ENCODE measurements at places on chromosomes 12 and 14.

DNA sequence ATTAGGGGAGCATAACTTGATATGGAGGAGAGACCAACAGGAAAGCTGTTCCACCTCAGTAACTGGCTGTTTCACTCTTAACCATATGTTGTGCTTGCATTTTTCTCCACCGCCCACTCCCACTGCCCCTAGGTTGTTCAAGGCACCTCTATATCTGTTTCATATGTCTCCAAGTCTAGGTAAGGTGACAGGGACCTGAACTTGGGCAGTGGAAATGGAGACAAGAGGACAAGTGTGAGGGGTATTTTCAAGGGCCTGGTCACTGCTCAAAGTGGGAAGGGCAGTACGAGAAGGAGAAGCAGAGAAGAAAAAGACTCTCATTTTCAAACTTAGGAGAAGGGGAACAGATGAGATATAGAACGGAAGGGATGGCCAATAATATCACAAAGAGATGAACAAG lies 3.1 kb downstream of the SLC38A1 start:
- no peak for DNase-seq

- no peak for DNase-seq
Observed at GRCh38 chr12:21991526-21991925, 50.3 kb upstream of the ABCC9 start.

- no peak for DNase-seq
Observed at GRCh38 chr14:63468294-63468693, 74.9 kb downstream of the PPP2R5E start.

DNA sequence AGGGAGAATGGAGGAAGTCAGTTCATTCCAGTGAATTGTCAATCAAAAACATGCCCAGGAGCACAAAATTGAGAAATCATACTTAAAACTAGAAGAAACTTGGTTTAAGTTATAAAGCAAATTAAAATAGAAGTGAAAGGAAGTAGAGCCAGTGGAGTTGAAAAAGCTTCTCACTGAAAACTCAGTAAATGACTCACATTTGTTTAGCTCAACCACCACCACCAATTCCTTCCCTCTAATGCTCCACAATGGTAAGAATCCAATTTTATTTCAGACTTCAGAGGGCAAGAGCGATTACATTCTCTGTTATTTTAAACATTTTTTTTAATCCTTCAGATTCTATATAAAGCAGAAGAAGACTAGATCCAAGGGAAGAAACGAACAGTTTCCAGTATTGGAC lies 19.4 kb downstream of the UTP20 start:
- no peak for DNase-seq

DNA sequence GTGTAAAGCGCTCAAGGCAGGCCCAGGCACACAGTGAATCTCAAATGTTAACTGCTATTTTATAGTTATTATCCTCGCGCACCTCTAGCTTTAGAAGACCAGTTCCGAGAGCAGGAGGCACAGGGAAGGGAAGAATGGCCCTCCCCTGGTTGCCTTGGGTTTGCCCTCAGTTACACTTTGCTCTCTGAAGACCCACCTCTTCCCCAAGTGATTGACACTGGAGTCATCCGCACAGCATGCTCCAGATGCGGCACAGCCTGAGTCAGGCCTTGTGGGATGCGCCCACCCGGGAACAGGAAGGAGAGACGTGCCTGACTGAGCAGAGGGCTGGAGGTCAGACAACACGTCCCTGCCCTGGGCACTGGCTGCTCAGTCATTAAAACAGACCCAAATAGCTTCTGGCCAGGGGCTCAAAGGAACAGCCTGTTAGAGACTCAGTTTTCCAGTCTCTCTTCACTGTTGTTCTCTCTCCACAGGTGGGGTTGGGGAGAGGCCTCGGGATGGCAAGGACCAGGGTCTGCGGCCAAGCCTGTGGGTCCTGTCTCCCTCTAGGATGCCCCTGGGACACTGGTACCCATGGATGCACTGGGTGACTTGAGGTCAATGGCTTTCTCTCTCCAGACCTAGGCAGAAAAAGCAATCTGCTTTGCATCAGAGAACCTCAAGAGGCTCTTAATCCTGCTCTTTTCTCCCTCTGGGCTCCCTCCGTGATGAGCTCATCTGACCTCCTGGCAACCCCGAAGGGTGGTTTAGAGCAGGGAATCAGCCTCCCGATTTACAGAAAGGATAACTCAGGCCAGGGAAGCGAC lies 13.6 kb upstream of the MLXIP start:
- DNase-seq: no peak

GRCh38 chr12:75641031-75641780 lies 129.8 kb upstream of the KRR1 start:
- DNase-seq: no peak

- DNase-seq: no peak
Observed at GRCh38 chr12:59708064-59708463, 112.2 kb downstream of the SLC16A7 start.

DNA sequence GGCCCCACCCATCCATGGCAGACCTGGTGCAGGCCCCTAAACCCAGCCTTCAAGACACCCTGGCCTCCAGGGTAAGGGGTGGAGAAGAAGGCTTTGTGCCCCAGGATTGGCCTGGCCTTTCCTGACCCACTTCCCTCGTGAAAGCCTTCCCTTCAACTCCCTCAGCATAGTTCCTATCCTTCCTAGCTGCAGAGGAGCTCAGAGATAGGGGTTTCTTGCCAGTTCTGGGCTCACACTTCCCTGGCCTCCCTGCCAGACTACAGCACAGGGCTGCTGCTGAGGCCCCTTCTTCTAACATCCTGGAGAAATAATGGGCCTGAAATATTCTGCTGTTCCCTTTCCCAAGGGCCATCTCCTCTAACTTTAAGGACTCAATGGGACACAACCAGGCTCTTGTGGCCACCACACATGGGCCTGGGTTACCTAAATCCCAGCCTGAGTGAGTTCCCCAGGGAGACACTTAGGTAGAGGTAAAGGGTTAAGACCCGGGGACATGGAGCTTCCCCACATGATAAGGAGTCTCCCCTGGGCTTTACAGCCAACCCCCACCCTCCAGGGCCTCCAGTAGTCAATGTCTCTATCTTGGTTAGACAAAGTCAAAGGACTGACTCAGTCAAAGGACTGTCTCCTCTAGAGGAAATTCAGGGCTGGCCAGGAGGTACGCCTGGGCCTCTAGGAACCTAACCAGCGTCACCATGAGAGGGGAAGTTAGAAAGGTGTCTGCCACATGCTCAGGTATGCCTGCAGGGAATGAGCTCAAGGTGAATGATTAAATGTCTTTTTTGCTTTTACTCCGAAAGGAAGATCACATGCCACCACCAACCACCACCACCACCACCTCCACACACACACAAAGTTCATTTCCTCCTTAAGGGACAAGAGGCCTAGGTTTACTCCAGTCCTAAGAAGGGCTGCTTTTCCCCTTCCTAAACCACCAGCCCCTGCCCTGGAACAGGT lies 7.1 kb downstream of the ZFP36L1 start:
- no peak for DNase-seq

GRCh38 chr12:62848418-62848817 lies 86.5 kb downstream of the PPM1H start:
- DNase-seq: no peak

DNA sequence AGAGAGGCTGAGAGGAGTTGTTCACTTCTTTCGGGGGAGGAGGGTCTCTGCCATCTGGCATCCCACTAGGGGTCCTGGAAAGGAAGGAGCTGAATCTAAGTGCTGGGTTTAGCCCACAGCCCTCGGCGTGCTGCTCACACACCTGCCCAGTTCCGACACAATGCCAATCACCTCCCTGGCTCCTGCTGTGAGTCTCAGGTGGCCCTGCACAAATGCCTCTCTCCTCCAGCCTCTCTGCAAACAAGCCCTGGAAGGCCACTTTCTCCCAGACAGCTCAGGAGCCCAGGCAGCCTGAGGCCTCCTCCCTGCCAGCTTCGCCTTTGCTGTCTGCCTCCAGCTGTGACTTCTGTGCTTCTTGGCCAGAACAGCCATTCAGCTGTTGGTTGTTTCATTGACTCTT lies 51.2 kb downstream of the SMIM41 start:
- no peak for DNase-seq

GRCh38 chr14:55028066-55028465 lies 1.0 kb downstream of the SOCS4 start:
- DNase-seq: no peak

GRCh38 chr12:24889411-24889810 lies 59.5 kb downstream of the BCAT1 start:
- no peak for DNase-seq

GRCh38 chr12:111219440-111219839 lies 149.5 kb downstream of the PHETA1 start:
- DNase-seq: no peak

DNA sequence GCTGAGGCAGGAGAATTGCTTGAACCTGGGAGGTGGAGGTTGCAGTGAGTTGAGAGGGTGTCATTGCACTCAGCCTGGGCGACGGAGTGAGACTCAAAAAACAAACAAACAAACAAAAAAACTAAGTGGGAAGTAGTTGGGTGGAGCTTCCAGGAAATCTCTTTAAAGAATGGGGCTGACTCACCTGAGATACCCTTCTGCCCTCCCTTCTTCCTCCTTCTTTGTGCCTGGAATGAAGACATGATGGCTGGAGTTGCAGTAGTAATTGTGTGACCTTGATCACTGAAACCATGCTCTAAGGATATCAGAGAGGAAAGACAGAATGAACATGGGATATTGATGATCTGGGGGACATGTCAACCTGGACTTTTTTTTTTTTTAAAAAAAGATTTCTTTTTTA lies 87.6 kb upstream of the MED13L start:
- DNase-seq: no peak

GRCh38 chr12:69027411-69027881 lies 94.5 kb upstream of the CPM start:
- DNase-seq: no peak

GRCh38 chr14:70665448-70666360 lies 24.0 kb downstream of the TTC9 start:
- DNase-seq: no peak

- DNase-seq: no peak
Observed at GRCh38 chr14:22280497-22281316, 308.3 kb downstream of the DAD1 start.

GRCh38 chr12:125255935-125256633 lies 190.8 kb downstream of the AACS start:
- no peak for DNase-seq

DNA sequence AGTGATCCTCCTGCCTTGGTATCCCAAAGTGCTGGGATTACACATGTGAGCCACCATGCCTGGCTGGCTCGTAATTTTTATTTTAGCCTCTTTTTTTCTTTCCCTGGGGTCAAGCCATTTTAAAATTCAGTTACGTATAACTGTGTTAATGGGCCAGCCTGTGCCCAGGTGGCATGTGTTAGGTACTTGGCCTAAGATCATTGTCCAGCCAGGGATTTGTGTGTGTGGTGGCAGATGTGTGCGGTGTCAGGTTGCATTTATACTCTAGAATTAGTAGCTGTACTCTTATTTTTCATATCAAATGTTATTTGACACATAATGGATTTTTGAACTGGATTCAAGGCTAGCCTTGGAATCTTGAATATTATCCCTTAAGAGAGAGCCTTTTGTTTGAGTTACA lies 69.3 kb downstream of the FBXO34 start:
- no peak for DNase-seq

GRCh38 chr12:116366456-116366776 lies 88.9 kb upstream of the MED13L start:
- DNase-seq: no peak

DNA sequence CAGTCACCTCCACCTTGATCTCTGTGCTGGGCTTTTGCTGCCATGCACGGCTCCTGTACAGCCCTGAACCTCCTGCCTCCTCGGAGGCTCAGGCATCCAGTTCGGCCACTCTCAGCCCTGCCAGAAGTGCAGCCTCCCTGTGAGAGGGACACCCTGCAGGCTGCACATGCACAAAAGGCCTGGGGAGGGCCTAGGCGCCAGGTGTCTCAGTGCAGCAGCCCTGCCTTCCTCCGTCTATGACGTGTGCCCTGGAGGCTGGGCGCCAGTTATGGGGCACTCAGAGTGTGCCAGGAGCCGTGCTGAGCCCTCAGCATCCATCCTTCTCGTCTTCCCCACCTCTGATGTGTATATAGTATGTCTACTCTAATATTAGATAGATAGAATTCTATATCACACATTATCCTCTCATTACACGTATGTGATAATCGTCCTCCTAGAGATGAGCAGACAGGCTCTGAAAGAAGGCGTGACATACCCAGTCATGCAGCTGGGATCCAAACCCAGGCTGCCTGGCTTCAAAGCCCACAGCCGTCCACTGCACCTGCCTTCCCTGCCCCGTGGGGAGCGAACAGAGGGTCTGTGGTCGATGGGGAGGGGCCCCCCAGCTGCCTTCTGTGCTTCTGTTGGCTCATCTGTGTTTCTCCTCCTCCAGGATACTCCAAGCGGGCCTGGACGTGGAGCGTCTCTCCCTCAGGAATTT lies 101.1 kb downstream of the B4GALNT3 start:
- no peak for DNase-seq

DNA sequence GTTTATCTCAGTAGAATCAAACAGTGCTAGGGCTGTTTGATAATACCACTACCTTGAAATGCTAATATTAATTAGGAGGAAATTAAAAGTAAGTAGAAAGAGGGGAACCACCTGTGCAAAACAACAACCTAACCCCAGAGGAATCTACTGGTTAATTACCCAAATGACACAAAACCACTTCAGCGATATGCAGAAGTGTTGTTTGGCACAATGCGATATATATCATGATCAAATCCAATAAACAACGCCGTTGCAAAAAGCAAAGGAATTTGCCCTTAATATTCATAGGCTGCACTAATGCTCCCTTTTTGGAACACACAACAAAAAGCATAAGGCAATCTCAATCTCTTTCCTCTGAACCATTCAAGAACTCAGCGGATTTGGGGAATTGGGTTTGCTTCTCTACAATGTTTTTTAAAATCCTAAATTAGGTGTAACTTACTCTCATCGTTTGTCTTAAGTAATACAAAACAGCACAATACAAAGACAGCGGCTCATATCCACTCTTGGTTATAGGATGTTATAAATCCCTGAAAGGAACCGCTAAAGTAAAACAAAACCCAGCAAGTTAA lies 1.5 kb downstream of the MAP4K5 start:
- no peak for DNase-seq

DNA sequence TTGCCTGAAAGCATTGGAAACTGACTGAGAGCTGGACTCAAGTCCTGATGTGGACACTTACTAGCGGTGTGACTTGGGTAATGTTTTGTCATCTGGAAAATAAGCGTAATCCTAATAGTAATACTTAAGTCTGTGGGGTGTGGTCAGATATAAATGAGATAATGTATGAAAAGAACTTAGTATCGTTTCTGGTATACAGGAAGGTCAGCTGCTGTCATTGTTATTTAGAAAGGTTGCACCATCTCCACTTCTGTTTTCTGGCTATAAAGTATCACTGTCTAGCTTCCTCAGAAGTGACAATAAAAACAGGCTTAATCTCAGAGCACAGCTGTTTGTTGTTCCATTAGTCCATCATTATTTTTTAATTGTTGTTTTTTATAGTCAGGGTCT lies 34.1 kb upstream of the TUBA1C start:
- no peak for DNase-seq

- DNase-seq: no peak
Observed at GRCh38 chr14:25267186-25267585, 217.2 kb upstream of the STXBP6 start.

DNA sequence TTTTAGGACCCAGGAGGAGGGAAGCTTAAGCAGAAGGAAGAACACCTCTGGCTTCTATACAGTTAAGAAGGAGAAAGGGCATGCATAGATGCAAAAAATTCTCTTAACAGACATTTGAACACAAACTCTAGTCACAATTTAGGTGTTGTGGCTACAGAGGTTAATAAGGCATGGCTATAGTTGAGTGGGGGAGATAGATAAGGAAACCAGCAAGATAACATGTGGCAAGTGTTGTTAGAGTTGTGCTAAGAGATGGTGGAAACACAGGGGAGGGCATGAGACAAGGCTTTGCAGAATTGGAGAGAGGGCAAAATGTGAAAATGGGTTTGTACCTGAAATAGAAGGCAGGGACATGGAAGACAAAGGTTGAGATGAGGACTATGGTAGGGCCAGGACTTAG lies 88.9 kb downstream of the MSRB3 start:
- DNase-seq: no peak

All from activated naive CD4-positive, alpha-beta T cell (primary cell).